ENCODE measurements at places on chromosomes 2 and 18.

DNA sequence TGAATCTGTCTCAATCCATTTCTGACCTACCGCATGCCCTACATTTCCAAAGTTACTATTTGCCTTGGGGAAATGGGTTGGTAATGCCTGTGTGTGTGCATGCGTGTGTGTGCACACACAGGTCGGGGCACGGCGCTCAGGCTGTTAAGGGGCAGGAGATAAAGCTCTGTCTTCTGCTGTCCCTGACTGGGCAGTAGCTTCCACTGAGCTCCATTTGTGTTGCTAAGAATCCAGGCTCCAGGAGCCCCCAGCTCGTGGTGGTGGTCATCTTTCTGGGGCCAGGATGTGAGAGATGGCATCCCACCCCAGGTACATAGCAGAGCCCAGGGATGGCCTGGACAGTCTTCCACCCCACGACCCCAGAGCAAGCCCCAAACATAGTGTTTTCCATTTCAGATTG is 66.7 kb upstream of the HS6ST1 start:
- DNase-seq = no peak

DNA sequence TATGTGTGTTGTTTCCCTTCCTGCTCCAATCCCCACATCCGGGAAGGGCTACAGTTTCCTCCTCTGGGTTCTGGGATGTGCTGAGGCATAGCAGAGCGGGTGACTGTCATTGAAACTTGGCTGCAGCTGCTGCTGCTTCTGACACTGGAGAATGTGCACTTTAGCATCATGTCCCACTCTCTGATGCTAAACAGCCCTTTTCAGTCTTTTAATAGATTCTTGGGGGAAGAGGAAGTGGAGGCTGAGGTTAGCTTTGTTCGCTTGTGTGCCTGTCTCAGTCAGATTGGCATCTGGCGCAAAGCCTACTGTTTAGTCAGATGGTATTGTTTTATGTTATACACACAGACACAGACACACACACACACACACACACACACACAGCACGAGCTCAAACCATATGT is 136.5 kb upstream of the RND3 start:
- no peak for DNase-seq

- no peak for DNase-seq
These were observed 37.5 kb upstream of the NEB start for GRCh38 chr2:151771599-151772358.

GRCh38 chr18:21391074-21391673 is 149.1 kb downstream of the GREB1L start:
- no peak for DNase-seq

DNA sequence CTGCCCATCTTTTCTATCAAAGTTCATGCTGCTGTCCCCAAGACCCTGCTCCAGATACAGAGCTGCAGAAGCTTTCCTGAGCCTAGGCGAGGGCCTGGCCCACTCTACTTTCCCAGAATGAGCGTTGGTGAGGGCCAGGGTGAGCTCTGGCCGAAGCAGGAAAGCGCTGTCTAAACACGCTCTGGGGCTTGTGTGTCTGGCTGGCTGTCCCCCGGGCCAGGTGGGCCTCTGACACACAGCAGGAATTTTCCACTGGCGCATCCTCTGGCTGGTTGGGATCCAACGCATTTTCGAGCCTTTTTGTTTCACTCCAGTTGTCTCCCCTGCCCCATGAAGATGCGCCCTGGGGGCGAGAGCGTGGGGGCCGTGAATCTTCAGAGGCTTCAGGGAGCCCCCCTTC is 17.8 kb upstream of the KCNK3 start:
- no peak for DNase-seq
